Kidney (tissue), 22 donors: ENCODE measurements at places on chromosomes 16 and 17. TPM values are rescaled to one million over a fixed set of nuclear protein-coding genes. Genes with fewer than 3 reads are reported as not detected.

Gene CCDC137
- total RNA-seq: 18.8 TPM

Gene MMP2
- total RNA-seq: 101 TPM

GRCh38 chr16:3858801-3859200 is 21.7 kb downstream of the CREBBP start:
- H3K27me3 ChIP-seq: no peaks in the 10 kb centered on the region
- peaks cover 43% of the 10 kb centered on the region for H3K4me1 ChIP-seq
- no peak for DNase-seq
- H3K4me3 ChIP-seq: no peak overlapping the region
- no peak overlapping the region for H3K27ac ChIP-seq

- peaks cover 48% of the 10 kb centered on the region for H3K27me3 ChIP-seq
- H3K4me1 ChIP-seq: no peaks in the 10 kb centered on the region
- H3K36me3 ChIP-seq: no peaks in the 10 kb centered on the region
- peak overlapping the region; percentile 65 for H3K27ac ChIP-seq
- peak overlapping the region; percentile 83 for H3K4me3 ChIP-seq
Measured at GRCh38 chr16:54928411-54929089, 2.1 kb upstream of the IRX5 start.

- H3K36me3 ChIP-seq: peaks cover 2% of the 10 kb centered on the region
- H3K27ac ChIP-seq: no peak overlapping the region
- H3K27me3 ChIP-seq: no peaks in the 10 kb centered on the region
- peak; percentile 28 for DNase-seq
Measured at GRCh38 chr16:19694989-19695388, 23.0 kb downstream of the KNOP1 start.

GRCh38 chr17:41347869-41348760 is 2.5 kb downstream of the KRT33A start:
- H3K27ac ChIP-seq: no peak overlapping the region
- H3K36me3 ChIP-seq: no peaks in the 10 kb centered on the region
- DNase-seq: no peak

Gene GFER
- total RNA-seq: 25.0 TPM

DNA sequence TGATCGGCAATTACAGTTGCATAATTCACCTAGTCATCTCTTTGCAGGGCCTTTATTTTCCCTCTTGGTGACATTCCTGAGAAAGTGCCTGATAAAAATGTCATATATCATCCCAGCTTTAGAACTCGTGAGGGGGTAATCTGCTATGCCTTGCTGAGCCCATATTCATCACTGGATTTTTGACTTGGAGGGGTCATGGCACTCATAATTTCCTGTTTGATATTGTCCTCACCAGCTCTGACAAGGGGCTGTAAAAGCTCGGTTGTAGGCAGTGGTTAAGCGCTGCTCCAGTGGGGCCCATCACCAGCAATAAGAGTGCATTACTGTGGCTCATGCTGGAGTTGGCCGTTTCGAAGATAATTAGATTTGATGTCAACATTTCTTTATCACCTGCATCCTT is 227.3 kb downstream of the IRX3 start:
- H3K4me1 ChIP-seq: no peaks in the 10 kb centered on the region
- H3K27me3 ChIP-seq: no peaks in the 10 kb centered on the region
- no peaks in the 10 kb centered on the region for H3K36me3 ChIP-seq
- H3K4me3 ChIP-seq: no peak overlapping the region
- no peak overlapping the region for H3K27ac ChIP-seq

Gene UNC45B
- total RNA-seq: 0.38 TPM

- no peak overlapping the region for H3K4me3 ChIP-seq
- peaks cover 59% of the 10 kb centered on the region for H3K36me3 ChIP-seq
- H3K4me1 ChIP-seq: peaks cover 7% of the 10 kb centered on the region
- H3K27me3 ChIP-seq: no peaks in the 10 kb centered on the region
- no peak overlapping the region for H3K27ac ChIP-seq
- DNase-seq: no peak
Measured at GRCh38 chr17:77208217-77208808, 67.5 kb downstream of the SEC14L1 start.

Gene NPIPB9
- total RNA-seq: 3.5 TPM

DNA sequence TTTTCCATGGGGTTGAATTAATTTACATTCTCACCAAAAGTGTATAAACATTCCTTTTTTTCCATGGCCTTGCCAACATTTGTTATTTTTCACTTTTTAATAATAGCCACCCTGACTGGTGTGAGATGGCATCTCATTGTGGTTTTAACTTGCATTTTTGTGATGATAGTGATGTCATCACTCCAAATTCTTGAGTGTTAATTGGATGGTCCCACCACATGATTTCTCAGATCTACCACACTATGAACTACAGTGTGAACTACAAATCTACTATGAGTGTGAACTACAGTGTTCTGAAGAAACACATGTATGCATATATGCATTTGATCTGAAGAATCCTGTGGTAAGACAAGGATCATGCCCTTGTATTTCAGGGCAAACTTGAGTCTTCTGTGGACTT is 340.1 kb downstream of the ABCC12 start:
- no peak overlapping the region for H3K4me3 ChIP-seq
- no peaks in the 10 kb centered on the region for H3K27me3 ChIP-seq
- H3K27ac ChIP-seq: no peak overlapping the region
- H3K36me3 ChIP-seq: no peaks in the 10 kb centered on the region
- DNase-seq: no peak
- H3K4me1 ChIP-seq: no peaks in the 10 kb centered on the region

Gene FOXL1
- total RNA-seq: 2.0 TPM

DNA sequence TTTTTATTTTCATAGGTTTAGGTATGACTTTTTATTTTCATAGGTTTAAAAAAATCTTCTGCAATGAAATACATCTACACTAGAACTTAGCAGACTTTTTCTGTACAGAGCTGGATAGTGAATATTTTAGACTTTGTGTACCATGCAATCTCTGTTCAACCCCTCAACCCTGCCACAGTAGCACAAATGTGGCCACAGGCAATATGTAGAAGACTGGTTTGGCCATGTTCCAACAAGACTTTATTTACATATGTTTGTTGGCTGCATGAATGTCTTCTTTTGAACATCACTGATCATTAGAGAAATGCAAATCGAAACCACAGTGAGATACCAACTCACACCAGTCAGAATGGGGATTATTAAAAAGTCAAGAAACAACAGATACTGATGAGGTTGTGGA is 229.2 kb downstream of the SHISA9 start:
- no peaks in the 10 kb centered on the region for H3K36me3 ChIP-seq
- DNase-seq: no peak
- no peaks in the 10 kb centered on the region for H3K27me3 ChIP-seq
- no peak overlapping the region for H3K27ac ChIP-seq
- H3K4me1 ChIP-seq: no peaks in the 10 kb centered on the region

GRCh38 chr17:77235370-77235941 is 94.7 kb downstream of the SEC14L1 start:
- no peak overlapping the region for H3K27ac ChIP-seq
- peak overlapping the region; percentile 17 for H3K4me3 ChIP-seq
- no peaks in the 10 kb centered on the region for H3K4me1 ChIP-seq
- peak; percentile 52 for DNase-seq
- H3K36me3 ChIP-seq: no peaks in the 10 kb centered on the region

Gene VAT1L
- 0.85 TPM for total RNA-seq

Gene METTL16
- 37.2 TPM for total RNA-seq

Gene GAST
- not detected for total RNA-seq

- H3K4me1 ChIP-seq: no peaks in the 10 kb centered on the region
- H3K36me3 ChIP-seq: peaks cover 13% of the 10 kb centered on the region
- no peak for DNase-seq
- H3K27ac ChIP-seq: no peak overlapping the region
- no peak overlapping the region for H3K4me3 ChIP-seq
- H3K27me3 ChIP-seq: no peaks in the 10 kb centered on the region
Measured at GRCh38 chr17:64064331-64064730, 43.9 kb upstream of the ICAM2 start.

DNA sequence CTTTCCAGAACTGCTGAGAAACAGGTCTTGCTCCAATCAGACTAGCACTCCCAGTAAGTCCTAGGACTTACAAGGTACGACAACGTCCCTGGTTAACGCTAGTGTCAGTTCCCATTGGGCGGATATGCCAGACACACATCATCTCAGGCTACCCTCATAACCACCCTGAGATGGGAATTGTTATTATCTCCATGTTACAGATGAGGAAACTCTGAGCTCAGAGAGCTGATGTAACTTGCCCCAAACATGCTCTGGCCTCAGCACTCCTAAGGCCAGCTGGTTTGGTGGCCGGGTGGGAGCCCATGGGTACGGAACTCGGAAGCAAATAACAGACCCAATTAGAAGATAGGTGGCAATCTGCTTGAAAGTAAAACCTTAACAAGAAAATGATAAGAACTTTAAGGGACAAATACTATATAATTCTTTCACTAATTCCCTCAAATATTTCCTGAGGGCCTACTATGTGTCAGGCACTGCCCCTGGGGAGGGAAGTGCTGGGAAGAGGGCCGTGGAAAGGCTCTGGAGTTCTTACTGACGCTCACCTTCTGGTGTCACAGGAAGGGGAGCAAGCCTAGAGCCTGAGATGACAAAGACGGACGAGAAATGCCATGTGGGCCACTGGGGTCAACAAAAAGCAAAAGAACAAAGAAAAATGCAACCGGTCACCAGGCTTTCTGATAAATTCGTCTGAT is 6.9 kb downstream of the CREBBP start:
- H3K4me1 ChIP-seq: peaks cover 57% of the 10 kb centered on the region
- no peak for DNase-seq
- no peak overlapping the region for H3K27ac ChIP-seq
- no peaks in the 10 kb centered on the region for H3K36me3 ChIP-seq

- no peaks in the 10 kb centered on the region for H3K36me3 ChIP-seq
- DNase-seq: no peak
- H3K27me3 ChIP-seq: no peaks in the 10 kb centered on the region
- no peak overlapping the region for H3K4me3 ChIP-seq
Measured at GRCh38 chr17:14774774-14775173, 473.9 kb downstream of the HS3ST3B1 start.

DNA sequence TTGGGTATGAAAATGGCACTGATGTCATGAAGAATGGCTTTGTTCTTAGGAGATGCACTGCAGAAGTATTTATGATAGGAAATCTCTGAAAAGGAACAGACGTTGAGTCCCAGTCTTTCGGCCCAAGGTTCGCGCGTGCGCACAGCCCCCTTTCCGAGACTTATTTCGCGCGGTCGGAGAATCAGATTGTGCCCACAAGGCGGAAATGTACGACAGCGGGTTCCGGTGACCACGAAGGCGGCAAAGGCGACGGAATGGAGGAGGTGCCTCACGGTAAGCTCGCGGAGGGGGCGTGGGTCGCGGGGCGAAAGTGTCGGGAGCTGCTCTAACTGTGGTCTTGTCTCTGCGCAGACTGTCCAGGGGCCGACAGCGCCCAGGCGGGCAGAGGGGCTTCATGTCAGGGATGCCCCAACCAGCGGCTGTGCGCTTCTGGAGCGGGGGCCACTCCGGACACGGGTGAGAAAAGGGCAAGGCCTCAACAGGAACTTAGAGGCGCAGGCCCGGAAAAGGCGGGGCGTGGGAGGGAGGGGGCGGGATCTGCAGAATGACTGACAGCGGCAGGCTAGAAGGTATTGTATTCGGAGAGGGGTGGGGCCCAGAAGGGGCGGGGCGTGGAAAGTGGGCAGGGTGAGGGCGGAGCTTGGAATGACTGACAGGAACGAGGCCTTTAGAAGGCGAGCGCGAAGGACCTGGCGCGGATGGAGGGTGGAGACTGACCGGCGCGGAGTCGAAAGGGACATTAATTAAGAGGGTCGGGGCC is at the start of gene NUBP1:
Gene NUBP1 (plus strand): TSS at position 233 of the 760 bp plus-strand sequence. CDS start 22 bp downstream, at position 255.
- peaks cover 8% of the 10 kb centered on the region for H3K36me3 ChIP-seq
- peak; percentile 100 for DNase-seq
- peak within 1 kb of the TSS; percentile 99 for H3K27ac ChIP-seq
- peaks cover 3% of the 10 kb centered on the region for H3K4me1 ChIP-seq
- H3K4me3 ChIP-seq: peak within 1 kb of the TSS; percentile 87

DNA sequence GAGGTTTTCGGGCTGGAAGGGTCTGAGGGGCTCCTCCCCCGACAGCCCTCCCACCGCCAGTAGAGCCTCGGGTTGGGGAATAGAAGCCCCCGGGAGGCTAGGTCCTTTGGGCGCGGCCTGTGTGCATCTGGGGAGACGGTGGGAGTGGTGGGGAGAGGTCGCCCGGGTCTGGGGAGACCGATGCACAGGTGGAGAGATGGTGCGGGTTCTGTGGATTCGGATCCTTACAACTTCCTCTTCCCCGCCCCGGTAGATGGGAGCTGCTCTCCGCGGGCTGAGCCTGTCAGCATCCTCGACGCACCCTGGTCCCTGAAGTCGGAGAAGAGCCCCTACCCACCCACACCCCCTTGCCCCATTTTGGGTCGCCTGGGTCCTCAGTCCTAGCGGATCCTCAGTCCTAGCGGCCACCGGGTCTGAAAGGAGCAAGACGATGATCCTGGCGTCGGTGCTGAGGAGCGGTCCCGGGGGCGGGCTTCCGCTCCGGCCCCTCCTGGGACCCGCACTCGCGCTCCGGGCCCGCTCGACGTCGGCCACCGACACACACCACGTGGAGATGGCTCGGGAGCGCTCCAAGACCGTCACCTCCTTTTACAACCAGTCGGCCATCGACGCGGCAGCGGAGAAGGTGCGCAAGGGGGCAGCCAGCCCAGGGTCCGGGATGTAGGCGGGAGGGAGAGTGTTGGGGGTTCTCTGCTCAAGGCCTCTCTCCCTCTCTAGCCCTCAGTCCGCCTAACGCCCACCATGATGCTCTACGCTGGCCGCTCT is 790 bp downstream of the BCKDK start:
- DNase-seq: no peak
- H3K4me3 ChIP-seq: peak overlapping the region; percentile 44
- H3K4me1 ChIP-seq: peaks cover 20% of the 10 kb centered on the region
- H3K27me3 ChIP-seq: no peaks in the 10 kb centered on the region
- peak overlapping the region; percentile 73 for H3K27ac ChIP-seq
- H3K36me3 ChIP-seq: peaks cover 19% of the 10 kb centered on the region

GRCh38 chr16:89037261-89038152 is 56.1 kb upstream of the ACSF3 start:
- DNase-seq: peak; percentile 87
- no peak overlapping the region for H3K27ac ChIP-seq
- H3K27me3 ChIP-seq: no peaks in the 10 kb centered on the region
- H3K36me3 ChIP-seq: no peaks in the 10 kb centered on the region
- no peak overlapping the region for H3K4me3 ChIP-seq
- H3K4me1 ChIP-seq: no peaks in the 10 kb centered on the region

DNA sequence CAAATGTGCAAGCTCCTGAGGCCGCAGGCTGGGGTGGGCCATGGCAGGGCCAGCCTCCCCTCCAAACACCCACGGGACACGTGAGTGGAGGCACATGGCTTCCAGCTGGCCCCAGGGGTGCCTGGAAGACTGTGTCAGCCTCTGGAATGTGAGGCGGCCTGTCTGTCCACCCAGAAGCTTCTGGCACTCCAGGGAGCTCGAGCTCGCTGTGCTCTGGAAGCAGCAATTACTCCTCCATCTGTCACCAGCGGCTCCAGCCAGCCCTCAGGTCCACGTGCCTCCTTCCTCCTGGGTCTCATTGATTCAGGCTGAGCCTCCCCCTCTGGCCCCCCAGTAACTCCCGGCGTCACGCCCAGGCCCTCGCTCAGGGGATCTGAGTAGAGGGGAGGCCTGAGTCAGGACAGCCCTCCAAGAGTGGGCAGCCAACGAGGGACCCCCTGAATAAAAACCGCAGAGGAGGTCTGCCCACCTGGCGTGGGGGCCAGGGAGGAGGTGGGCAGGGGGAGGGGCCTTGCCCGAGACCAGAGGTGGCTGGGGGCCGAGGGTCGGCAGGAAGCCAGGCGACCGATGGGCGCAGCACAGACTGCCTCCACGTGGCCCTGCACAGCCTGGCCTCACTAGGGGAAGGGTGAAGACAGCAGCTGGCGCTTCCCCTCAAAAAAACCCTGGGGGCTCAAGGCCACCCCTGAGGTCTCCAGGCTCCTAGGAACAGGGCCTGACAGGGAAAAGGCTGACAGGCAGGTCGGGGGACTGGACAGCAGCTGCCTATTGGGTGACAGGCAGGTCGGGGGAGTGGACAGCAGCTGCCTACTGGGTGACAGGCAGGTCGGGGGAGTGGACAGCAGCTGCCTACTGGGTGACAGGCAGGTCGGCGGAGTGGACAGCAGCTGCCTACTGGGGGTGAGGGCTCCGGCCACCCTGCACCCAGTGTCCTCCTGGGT is 11.9 kb downstream of the PIEZO1 start:
- H3K36me3 ChIP-seq: no peaks in the 10 kb centered on the region
- no peak overlapping the region for H3K4me3 ChIP-seq
- no peak for DNase-seq

Gene CX3CL1
- total RNA-seq: 46.4 TPM
